Stimulated activated CD8-positive, alpha-beta memory T cell treated with anti-CD3 and anti-CD28 coated beads, Interleukin-2, amount 100 ng/mL, for 1 hour (primary cell): ENCODE measurements at places on chromosomes 5 and 9.

GRCh38 chr5:178241231-178241663, 8.6 kb upstream of the PHYKPL start:
- no peak for DNase-seq

DNA sequence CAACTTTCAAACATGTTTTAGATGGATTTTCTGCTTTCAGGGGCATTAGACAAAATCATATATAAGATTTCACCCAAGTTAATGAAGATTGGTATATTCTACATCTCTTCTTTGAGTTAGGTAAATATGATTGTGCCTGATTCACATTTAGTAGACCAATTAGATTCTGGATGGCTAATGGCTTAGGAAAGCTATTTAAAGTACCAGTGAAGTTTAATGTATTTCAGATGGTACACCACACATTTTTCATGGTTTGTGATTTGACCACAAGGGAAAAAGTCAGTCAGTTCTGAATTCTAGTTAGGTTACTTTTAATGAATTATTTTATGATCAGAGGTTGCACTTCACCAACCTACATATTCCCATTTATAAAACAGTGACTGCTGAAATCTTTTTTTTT, 409.7 kb downstream of the ADGRV1 start:
- DNase-seq = no peak

- DNase-seq = no peak
Observed at GRCh38 chr5:111532886-111533582, 20.7 kb upstream of the STARD4 start.

DNA sequence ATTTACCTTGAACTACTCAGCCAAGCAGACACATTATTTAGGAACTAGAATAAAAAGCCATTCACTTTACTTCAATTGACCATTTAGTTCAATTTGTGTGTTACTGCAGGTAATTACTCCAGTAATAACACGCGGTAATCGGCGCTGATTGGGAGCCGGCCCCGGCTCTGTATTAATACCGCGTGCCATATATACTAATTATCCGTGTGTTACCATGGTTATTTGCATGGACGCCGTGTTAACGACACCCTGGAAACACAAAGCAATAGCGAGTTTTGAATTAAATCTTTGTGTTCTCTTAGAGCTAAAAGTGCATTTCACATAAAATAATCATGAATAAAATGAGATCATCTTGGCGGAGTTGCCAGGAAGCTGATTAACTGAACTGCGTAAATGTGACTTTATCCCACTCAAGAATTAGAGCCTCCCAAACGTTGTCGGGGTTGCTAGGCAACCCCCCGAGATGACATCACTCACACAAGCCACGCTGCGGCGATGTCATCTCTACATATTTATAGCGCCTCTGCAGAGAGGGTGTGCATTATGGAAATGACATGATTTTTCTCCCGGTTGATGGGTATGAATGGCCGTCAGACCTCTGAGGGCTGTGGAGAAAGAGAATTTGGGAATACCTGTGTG, 41.4 kb upstream of the RNU6ATAC start:
- no peak for DNase-seq

- no peak for DNase-seq
Observed at GRCh38 chr9:110728058-110728457, 59.5 kb downstream of the MUSK start.

DNA sequence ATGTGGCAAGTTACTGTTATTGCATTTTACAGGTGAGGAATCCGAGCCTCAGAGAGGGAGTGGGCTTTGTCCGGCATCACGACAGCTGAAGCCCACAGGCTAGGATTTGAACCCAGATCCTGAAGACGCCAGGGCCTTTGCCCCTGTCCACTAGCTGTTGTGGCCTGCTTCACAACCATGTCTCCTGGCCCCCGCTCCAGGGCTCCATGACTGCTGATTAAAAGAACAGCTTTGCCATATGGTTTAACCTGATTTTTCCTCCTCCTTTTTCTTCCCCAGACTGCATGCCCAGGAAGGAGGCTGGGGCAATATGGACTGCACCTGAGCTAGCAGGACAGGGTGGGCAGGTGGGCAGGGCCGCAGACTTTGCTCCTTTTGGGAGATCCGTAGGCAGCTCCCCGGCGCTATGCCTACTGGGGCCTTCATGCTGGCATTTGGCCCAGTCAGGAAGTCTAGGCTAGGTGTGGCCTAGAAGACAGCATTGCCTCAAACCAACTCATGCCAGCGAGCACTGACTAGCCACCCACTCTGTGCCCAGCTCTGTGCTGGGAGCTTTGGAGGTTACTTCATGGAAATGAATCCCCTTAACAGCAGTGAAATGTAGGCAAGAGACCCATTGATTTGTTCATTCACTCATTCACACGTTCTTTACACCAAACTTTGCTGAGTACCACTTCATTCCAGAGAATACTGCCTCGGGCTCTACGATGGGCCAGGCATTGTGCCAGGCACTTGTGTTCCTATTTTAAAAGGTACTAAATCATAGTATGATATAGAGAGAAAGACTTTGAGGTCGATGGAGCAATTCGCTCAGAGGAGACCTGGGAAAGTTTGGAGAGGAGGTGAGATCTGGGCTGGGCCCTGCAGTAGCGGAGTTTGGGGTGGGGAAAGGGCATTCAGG, 94.3 kb upstream of the CPEB4 start:
- no peak for DNase-seq

- DNase-seq = no peak
Observed at GRCh38 chr5:67986761-67987160, 228.8 kb upstream of the PIK3R1 start.

DNA sequence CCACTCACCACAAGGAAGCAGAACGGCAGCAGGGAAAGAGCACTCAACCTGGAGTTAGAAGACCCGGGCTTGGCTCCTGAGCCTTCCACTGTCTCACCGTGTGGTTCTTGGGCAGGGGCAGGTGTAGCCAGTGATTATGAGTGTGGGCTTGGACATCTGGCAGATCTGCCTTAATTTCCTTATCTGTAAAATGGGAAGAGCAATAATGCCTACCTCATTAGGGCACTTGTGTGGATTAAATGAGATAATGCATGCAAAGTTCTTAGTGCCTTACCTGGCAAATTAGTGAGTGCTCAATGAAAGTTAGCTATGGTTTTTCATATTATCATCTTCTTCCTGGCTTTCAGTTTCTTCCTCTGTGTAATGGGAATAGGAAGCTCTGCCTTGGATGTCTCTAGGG, 28.1 kb upstream of the COL15A1 start:
- no peak for DNase-seq

DNA sequence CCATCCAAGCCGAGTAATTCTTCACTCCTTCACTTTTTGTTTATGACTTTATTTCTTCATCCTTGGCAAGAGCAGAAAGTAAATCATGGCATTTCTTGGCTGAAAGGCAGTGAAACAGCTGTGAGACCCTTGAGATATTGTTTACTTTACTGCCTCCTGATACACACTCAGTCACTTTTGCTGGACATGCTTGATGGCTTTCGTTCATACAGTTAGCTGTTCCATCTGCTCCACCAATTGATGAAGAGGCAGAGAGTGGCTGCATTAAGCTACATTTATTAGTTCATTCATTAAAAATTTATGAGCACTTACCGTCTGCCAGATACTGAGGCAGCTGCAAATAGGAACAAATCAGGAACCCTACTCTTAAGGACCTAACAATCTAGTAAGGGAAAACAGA, 184.4 kb upstream of the OR13F1 start:
- DNase-seq = no peak

DNA sequence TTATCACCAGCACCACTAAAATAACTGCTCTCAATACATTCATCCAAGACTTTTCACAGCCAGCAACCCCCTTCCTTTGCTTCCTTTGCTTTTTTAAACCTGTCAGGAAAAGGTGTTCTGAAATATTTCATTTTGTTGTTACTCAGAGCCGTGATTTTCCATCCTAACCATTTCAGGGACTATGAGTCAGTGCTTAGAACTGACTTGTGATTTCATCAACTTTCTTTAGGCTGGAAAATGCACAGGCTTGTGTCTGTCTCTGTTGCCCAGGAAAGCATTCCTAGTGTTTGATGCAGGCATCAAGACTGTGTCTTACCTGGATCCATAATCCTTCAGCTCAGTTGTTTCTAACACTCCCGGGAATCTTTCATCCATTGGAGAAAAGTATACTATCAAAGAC, 805.6 kb downstream of the BRINP1 start:
- DNase-seq = no peak

- no peak for DNase-seq
Observed at GRCh38 chr9:132184124-132184523, 22.3 kb downstream of the NTNG2 start.

GRCh38 chr5:156647034-156647451, 203.1 kb upstream of the PPP1R2B start:
- no peak for DNase-seq

- no peak for DNase-seq
Observed at GRCh38 chr9:123365287-123365880, 9.4 kb downstream of the CRB2 start.

DNA sequence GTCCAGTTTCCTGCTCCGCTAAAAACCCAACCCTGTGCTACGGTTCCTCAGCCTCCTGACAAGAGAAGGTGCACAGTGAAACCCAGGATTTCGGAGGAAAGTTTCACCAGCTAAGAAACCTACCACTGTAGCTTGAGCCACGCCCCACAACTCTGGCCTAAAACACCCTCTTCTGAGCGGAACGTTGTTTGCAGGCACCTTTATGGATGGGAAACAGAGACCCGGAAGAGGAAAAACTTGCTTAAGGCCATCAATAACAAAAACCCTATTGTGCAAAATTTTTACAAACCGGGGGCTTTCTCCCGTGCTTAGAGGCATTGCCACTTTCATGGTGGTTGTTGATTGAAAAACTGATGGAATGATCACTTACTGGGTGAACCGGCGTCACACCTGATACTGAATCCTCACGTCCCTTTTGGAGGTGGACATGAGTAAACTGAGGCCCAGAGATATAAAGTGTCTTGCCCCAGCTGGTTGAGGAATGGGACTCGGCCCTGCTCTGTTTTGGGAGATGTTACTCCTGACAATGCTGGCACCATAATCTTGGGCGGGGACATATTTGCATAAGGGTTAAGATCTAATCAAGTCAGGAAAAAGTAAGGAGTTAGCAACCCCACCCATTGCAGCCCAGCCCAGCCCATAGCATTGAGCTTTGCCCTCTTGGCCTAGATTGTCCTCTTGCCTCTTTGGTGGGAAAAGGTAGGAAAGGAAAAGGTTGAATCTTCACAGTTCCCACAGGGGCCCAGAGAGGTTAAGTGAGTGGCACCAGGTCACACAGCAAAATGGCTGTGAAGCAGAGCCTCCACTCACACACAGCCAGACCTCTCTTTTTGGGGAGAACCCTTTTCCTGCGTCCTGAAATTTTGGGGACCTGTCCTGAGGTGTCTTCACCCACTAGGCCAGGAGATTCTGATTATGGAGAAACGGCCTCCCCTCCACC, 23.2 kb upstream of the PTGS1 start:
- DNase-seq = no peak

GRCh38 chr5:110580625-110581024, 145.8 kb downstream of the TMEM232 start:
- DNase-seq = no peak

GRCh38 chr5:116272281-116272941, 187.6 kb downstream of the COMMD10 start:
- DNase-seq = no peak

DNA sequence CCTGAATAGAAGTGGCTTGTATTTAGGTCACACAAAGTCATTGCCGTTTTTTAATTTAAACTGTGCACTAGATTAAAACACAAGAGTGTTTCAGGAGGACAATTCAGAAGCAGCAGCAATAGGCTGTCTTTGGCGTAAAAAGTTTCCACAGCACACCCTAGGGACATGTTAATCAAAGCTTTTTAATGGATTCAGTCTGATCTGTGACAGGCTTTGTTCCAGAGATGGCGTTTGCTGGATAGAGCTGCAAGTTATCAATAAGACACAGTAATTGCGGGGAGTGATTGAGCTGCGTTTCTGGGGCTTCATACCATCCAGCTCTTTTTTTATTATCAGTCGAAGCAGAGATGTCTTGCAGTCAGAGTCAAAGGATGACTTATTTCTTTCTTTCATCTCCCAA, 300.3 kb downstream of the ZNF608 start:
- DNase-seq = no peak

DNA sequence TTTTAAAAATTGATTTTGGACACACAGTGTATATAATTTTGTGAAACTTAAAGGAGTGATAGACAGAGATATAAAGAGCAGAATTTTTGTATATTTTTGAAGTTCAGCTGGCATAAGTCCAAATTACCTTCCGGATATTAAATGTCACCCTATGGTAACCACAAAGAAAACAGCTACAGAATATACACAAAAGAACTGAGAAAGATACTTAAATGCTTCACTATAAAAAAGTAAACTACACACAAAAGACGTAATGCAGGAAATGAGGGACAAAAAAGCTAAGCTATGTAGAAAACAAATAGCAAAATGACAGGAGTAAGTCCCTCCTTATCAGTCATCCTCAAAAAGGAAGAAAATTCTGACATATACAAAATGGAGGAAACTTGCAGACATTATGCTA, 29.4 kb downstream of the HACD4 start:
- no peak for DNase-seq

DNA sequence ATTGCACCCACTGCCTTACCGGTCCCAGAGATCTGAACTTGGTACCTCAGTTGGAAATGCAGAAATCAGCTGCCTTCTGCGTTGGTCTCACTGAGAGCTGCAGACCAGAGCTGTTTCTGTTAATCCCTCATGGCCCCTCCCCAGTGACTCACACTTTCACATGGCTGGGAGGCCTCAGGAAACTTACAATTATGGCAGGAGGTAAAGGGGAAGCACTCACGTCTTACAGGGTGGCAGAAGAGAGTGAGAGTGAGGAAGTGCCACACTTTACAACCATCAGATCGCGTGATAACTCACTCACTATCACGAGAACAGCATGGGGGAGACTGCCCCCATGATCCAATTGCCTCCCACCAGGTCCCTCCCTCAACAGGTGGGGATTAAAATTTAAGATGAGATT, 648.5 kb downstream of the MTRR start:
- DNase-seq = no peak
